Activated CD8-positive, alpha-beta memory T cell treated with anti-CD3 and anti-CD28 coated beads for 1 hour (primary cell): ENCODE measurements at places on chromosomes 11 and 22.
A peak's percentile ranks its signal among the peaks of the same experiment; 100 is the strongest.

- DNase-seq: no peak
Measured at GRCh38 chr11:102813484-102813883, 15.5 kb upstream of the MMP1 start.

GRCh38 chr11:122706291-122707088, 51.0 kb downstream of the UBASH3B start:
- DNase-seq: no peak

DNA sequence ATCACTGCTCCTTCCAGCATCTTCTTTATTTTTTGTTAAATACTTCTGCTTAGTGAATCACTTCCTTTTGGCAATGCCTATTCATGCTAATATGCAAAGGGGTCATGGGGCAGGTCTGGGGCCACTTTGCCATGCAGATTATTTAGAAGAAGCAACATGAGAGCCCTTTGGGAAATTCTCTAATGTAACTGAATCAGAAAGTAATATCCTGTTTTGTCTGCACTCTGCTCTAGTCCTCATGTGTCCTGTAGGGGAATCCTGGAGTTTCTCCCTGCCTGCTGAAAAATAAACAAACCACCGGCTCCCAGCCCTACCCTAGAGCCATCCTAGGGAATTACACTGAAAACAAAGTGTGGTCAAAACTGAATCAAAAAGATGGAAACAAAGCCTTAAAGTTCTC, 176.5 kb upstream of the POU2AF2 start:
- DNase-seq: no peak

GRCh38 chr22:17684245-17684644, 45.7 kb downstream of the BCL2L13 start:
- DNase-seq: no peak

GRCh38 chr11:45502226-45502545, 163.2 kb downstream of the CHST1 start:
- no peak for DNase-seq

DNA sequence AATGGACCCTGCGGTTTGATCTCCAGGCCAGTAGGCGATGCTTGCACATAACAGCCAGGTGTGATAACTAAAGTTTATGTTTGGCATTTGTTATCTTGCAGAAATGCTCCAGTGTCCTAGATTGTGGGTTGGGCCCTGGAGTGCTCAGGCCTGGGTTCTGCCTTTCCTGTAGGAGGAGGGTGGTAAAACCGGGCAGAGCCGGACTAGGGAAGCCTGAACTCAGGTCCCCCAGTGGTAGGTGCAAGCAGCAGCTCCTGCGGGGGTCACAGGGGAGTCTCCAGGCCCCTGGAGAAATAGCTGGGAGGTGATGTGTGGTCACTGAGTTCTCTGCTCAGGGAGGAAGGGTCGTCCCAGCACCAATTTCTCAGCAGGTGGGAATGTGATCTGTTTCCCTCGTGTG, 538.3 kb upstream of the ANO3 start:
- DNase-seq: no peak

DNA sequence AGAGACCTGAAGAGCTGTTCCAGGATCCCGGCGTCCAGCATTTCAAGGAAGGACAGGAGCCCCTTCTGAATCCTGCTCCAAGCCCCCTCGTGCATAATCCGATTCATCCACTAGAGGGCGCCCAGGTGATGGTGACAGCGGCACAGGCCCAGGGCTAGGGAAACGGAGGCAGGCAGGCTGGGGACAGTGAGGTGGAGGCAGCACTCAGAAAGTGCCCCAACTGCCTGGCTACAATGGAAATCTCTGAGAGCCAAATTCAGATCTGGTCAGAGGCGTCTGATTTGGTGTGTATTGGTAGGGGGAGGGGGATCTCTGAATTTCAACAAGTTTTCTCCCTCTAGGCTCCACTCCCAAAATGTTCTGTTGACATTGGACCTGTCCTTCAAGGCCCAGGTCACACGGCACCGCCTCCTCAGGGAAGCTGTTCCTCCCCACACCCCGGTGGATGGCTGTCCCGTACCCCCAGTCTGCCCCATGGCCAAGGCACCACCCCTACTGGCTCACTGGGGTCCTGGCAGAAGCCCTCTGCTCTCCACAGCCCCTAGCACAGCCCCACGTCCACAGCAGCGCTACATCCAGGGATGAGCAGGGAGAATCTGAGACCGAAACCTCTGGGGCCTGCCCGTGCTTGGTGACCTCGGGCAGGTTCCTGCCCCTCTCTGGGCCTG, 142.9 kb downstream of the CRYBB2 start:
- DNase-seq: peak; percentile 52

- DNase-seq: no peak
Measured at GRCh38 chr11:106706355-106706754, 311.9 kb downstream of the GUCY1A2 start.
